Umbilical cord (tissue), 2 donors: ENCODE measurements at places on chromosomes 2 and 18. TPM values are rescaled to one million over a fixed set of nuclear protein-coding genes. Genes with fewer than 3 reads are reported as not detected.

Gene TWIST2
- total RNA-seq: 32.0 TPM

Gene MEP1B
- total RNA-seq: 2.6 TPM

Gene CHST9
- total RNA-seq: 3.4 TPM

Gene MC5R
- total RNA-seq: 1.7 TPM
